ENCODE measurements at places on chromosomes 2 and 18.

DNA sequence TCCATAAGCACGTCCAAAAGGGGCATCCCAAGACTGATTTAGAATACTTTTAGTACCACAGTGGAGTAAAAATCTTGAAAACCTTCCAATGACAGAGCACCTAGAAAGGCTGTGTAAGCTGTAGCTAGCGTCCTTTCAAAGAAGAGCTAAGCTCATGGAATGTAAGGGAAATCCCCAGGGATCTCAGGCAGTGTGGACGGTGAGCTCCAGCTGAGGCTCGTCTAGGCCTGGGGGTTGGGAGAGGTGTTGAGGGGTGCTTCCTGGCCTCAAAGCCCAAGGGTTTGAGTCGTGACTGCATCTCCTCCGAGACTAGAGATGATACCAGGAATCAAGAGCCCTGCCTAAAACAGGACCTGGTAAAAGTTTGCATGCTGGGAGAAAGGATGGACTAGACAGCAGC, 7.6 kb downstream of the CTIF start:
- no peak for DNase-seq

GRCh38 chr2:28583899-28584553, 88.2 kb downstream of the PLB1 start:
- peak; percentile 75 for DNase-seq

GRCh38 chr2:190382851-190383250, 25.3 kb upstream of the MFSD6 start:
- DNase-seq = no peak

GRCh38 chr2:109059474-109060165, 69.4 kb upstream of the SH3RF3 start:
- DNase-seq = no peak

DNA sequence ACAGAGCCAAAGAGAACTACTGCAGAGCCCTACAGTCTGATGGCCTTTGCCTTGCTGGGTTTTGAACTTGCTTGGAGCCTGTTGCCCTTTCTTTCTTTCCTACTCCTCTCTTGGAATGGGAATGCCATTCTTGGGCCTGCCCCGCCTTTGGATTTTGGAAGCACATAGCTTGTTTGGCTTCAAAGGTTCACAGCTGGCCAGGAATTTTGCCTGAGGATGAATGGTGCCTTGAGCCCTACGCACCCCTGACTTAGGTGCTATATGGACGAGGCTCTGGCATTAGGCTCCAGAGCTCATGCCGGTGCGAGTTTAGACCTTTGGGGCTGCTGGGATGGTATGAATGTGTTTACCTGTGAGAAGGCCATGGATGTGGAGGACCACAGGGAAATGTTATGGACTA, 663.3 kb upstream of the HS6ST1 start:
- DNase-seq = no peak

DNA sequence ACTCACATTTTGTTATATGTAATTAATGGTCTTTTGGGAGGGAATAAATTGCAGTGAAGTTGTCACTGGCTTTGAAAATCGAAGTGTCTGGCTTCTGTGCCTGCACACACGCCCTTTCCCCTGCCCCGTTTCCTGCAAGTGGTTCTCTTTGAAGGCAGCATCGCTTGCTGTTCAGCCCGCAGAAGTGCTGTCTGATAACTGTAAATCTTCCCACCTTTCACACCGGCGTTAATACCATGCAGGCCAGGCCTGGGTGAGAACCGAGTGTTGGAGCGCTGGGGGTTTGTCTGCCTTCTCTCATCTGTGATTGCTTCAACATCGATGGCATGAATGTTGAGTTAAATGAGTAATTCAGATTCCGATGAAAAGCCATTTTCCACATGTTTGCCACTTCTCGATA, 37.9 kb upstream of the RPL31 start:
- DNase-seq = no peak

- no peak for DNase-seq
Measured at GRCh38 chr2:173028671-173029070, 47.0 kb upstream of the MAP3K20 start.

DNA sequence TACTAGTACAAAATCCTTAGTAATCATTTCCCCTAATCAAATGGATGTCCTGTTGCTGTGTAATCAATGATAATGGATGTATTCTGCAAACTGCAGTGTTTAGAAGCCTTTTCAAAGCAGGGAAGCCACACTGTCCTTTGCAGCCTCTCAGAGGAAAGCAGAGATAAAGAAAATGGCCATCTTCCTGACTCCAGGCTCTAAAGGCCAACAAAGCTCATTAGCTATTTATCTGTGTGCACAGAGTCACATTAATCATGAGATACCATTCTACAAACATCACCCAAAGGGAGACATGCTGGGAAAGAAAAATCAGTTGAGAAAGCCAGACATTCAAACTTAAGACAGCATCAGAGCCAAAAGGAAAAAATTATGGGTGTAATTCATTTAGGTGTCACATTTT, 165.0 kb downstream of the RAD51AP2 start:
- DNase-seq = no peak

GRCh38 chr2:45607701-45608100, 3.4 kb downstream of the SRBD1 start:
- DNase-seq = no peak

- no peak for DNase-seq
Measured at GRCh38 chr2:48734576-48735303, 20.8 kb downstream of the LHCGR start.

DNA sequence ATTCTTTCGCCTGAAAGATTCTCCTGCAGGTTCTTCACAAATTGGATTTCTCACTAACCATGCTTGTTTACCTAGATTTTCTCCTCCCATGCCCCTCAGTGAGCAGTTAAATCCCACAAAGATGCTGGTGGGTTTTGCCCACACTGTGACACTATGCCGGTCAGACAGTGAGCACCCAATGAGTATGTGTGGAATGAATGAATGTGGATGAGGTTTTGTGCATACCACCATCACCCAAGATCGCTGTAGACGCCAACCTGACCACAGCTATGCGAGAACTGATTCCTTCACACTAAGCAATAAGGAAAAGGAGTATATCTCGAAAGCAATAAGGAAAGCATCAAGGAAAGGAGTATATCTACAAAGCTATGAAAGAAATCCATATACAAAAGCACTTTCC, 116.7 kb downstream of the PID1 start:
- DNase-seq = no peak

- DNase-seq = no peak
Measured at GRCh38 chr18:45625596-45625995, 10.3 kb downstream of the SLC14A2 start.

Measured in anterior cingulate cortex (tissue), 58 donors.